ENCODE measurements at places on chromosomes 16 and 17. TPM values are rescaled to one million over a fixed set of nuclear protein-coding genes. Genes with fewer than 3 reads are reported as not detected.

The TM4SF5 gene
- total RNA-seq = not detected

The KRTAP4-5 gene
- total RNA-seq = 0.34 TPM

The MTHFSD gene
- 14.5 TPM for total RNA-seq

The CPHXL gene
- total RNA-seq = not detected

The HS3ST3A1 gene
- total RNA-seq = 8.7 TPM

The ABI3 gene
- 4.9 TPM for total RNA-seq

The BRICD5 gene
- 2.3 TPM for total RNA-seq

The RGS11 gene
- 2.7 TPM for total RNA-seq

The KREMEN2 gene
- total RNA-seq = 2.0 TPM

The ZNF646 gene
- 25.7 TPM for total RNA-seq

The C17orf50 gene
- total RNA-seq = not detected

The CD7 gene
- total RNA-seq = not detected

The KCNH4 gene
- total RNA-seq = not detected

The GPATCH8 gene
- total RNA-seq = 33.0 TPM

The KRT36 gene
- total RNA-seq = 0.97 TPM

The MYCBPAP gene
- 0.47 TPM for total RNA-seq

Measured in lower leg skin (tissue), 4 donors.